ENCODE measurements at places on chromosomes 11 and 22.

DNA sequence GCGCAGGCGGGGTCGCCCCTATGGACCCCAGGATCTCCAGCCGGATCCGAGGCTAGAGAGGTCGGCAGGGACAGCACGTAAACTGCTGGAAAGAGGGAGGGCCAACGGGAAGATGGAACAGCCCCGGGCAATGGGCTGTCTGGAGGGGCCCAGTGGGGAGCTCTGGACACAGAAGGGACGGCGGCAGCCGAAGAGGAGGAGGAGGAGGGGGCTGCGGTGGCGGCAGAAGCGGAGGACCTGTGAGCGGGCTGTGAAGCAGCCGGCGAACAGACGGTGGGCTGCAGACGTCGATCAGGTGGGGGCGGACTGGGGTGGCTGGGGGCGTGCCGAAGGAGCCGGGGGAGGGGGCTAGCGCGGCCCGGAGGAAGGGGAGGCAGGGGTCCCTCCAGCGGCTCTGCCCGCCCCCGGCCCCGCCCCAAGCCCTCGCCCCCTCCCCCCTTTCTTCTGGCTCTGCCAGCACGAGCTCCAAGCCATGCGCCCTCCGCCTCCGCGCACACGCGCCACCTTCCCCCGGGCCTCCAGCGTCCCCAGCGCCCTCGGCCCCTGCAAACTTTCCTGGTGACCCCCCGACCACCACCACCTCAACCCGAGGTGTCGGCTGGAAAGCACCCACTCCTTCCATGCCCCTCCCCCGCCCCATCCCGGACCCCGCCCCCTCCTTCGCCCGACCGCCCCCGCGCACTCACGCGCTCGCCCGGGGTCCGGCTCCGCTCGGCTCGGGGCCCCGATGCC is 432 bp downstream of the TNKS1BP1 start:
- no peak for DNase-seq

DNA sequence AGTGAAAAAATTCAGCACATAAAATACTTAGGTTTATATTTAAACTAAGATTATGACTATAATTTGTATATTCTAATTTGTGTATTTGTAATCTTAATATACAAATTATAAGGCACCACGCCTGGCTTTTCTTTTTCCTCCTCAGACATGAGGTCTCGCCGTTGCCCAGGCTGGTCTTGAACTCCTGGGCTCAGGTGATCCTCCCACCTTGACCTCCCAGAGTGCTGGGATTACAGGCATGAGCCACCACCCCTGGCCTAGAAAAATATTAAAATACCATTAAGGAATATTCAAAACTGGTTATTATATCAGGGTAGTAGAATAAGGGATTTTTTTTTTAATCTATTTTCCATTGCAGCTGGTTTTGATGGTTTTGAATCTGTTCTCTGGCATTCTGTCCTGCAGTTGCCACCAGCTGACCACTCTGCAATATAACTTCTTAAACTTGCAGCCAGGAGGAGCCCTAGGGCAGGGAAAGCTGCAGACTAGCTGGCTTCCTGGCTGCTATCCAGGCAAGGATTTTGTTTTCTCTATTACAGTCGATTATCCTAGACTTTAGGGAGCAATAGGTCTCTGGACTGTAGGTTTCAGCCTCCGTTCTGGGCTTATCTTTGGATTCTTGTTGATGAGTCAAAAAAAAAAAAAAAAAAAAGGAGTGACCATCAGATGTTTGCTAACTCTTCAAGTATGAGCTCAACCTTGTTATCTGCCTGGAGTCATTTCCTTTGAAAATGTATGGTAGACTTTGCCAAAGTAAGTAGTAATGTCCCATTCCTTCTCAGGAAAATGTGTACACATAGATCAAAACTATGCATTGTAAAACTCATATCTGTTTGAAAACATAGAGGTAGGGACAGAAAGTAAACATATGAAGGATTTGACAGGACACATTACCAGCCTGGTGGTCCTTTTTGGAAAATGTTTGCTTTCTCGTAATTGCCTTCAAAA is 13.2 kb downstream of the POLA2 start:
- DNase-seq: no peak

DNA sequence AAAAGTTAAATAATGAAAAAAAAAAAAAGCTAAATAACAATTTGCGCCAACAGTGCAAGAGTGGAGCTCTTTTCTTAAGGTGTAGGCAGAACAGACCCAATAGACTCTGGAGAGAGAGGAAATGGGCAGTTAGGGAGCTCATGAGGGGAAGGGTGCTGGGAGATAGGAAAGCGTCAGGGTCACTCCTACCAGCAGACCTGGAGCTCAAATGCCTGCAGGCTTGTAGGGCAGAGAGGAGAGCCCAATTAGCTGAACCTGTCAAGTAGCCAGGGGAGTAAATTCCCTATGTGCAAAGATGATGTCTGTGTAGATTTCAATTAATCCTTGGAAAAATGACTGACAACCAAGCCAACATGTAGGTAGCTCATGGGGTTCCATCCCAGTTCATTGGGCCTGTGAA is 73.0 kb downstream of the RAB30 start:
- no peak for DNase-seq

- no peak for DNase-seq
These were observed 47.1 kb downstream of the RRP8 start for GRCh38 chr11:6556139-6556949.

- DNase-seq: no peak
These were observed 1217.9 kb downstream of the LRRC4C start for GRCh38 chr11:40241524-40242051.

DNA sequence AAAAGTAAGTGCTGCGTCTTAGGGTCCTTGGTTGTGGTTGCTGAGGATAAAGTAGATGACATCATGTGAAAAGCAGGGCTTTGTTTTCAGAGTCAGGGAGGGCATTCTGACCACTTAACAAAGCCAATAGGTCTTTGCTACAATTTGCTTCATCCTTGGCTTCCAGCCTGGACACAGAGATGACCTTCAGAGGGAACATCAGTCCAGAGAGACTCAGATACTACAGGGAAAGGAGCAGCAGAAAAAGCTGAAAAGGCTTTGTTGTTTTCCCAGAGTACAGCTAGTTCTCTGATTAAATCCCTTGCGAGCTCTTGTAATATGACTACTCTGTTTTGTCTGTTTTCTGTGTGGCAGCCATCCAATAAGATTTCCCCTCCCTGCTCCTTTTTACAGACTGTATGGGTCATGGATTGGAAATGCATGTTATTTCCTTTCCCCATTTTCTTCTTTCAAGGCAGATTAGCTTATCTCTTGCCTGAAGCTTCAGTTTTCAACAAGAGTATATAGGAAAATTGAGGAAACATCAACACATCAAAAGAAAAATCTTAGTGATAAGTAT is 31.9 kb downstream of the ATG13 start:
- DNase-seq: no peak

GRCh38 chr11:96337541-96338431 is 5.2 kb downstream of the MAML2 start:
- DNase-seq: peak; percentile 11

GRCh38 chr11:34680918-34681586 is 60.2 kb downstream of the EHF start:
- DNase-seq: no peak

DNA sequence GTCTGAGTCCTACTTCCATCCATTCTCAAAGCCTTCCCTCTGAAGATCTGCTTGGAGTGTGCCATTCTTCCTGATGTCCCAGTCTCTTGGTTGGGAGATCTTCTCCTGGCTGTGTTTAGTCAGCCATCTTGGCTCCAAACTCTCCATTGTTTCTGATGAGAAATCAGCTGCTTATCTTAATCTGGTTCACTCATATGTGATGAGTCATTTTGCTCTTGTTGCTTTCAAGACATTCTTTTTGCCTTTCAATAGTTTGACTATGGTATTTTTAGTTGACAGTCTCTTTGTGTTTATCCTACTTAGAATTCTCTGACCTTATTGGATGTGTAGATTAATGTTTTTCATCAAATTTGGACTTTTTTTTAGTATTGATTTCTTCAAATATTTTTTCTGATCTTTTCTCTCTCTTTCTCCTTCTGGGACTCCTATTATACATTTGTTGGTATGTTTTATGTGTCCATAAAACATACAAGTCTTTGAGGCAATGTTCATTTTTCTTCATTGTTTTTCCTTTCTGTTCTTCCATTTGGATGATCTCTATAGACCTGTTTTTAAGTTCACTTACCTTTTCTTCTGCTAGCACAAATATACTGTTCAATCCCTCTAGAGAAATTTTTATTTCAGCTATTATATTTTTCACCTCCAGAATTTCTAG is 77.2 kb upstream of the CLPB start:
- no peak for DNase-seq

DNA sequence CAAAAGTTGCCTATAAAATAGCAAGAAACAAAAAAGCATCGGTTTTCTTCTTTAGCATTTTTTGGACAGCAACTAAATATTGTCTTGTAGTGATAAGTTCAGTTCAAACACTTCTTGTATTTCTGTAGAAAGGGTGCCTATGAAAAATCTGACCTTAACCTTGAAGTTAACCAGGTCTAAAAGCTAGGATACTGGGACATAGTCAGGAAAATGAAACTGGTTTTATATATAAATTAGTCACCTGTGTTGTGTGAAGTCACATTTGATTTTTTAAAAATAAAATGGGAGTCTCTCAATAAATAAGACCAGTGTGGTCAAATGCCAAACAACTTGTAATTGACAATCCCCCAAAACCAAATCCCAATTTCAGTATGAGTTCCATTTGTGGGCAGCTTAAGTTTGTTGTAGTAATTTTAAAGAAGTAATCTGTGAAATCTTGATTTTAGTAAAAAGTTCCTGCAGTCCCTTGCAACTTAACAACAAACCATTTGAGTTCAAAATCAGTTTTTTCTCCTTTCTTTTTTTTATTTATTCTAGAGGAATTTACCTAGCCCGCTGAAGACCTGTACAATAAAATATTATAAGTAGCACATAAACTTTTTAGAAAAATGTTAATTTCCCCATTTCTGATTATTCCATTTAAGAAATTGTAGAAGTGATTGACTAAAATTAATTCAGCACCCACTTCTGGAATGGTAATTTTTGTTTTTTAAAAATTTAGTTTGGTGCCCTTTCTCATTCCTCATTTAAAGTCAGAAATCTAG is 84.5 kb upstream of the PPARA start:
- no peak for DNase-seq

GRCh38 chr22:37922191-37922590 is 16.1 kb downstream of the MICALL1 start:
- DNase-seq: no peak

GRCh38 chr22:47102648-47103047 is 340.2 kb downstream of the TBC1D22A start:
- DNase-seq: no peak

GRCh38 chr11:133828871-133829270 is 16.4 kb downstream of the SPATA19 start:
- DNase-seq: no peak

GRCh38 chr22:44407987-44408828 is 89.8 kb downstream of the RTL6 start:
- no peak for DNase-seq

All from T-helper 22 cell (primary cell).